ENCODE measurements at places on chromosomes 1 and 21.

DNA sequence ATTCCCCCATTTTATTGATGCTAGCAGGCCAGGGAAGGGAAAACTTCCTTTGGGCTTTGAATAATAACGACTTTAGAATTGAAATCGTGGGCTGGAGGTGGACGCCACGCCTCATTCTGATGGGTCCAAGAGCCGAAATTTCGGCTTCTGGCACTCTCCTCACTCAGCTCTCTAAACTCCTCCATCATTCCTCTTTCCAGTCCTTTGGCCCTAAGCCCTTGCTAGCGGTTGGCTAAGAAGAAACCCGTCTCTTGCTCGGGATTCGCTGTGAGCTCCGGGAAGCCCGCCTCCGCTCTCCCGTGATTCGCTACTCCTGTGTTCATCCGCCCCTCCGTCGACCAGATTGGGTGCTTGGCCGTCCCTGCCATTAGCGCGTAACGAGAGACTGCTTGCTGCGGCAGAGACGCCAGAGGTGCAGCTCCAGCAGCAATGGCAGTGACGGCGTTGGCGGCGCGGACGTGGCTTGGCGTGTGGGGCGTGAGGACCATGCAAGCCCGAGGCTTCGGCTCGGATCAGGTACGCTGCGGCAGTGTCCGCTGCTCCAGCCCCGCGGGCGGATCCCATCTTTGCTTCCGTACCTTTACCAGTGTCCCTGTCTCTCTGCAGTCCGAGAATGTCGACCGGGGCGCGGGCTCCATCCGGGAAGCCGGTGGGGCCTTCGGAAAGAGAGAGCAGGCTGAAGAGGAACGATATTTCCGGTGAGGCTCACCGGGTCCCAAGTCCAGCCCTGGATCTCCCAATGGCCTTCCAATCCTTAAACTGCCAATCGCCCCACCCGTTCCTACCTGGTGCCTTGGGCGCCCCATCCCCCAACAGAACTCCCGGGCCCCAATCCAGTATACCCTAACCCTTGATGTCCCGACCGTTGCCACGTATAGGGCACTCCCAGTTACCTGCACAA is at the start of gene ATP5IF1:
TSS of gene ATP5IF1 (plus strand) at position 370 of the 901 bp plus-strand sequence. CDS start at position 430, 60 bp downstream.
- DNase-seq, result peak; percentile 80

DNA sequence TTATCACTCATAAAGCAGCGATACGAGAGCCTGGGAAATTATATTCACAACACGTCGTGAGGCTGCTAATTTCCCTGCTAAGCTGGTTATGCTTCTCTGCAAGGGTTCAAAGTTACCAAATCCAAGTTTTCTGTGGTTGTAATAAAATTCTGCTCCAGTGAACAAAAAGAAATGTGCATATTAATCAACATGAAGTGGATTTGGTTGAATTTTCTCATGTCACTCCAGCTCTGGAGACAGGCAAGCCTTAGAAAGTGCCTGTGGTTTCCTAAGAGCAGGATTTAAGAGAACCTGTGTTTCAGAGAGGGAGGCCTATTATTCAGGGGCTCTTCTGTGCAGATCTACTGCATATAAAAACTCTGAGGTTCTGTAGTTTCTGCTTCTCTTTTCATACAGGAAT is 87.5 kb downstream of the WLS start:
- no peak for DNase-seq

- no peak for DNase-seq
Observed at GRCh38 chr1:233972951-233973635, 68.6 kb downstream of the SLC35F3 start.

GRCh38 chr1:111955755-111956154 is 33.7 kb downstream of the KCND3 start:
- no peak for DNase-seq

DNA sequence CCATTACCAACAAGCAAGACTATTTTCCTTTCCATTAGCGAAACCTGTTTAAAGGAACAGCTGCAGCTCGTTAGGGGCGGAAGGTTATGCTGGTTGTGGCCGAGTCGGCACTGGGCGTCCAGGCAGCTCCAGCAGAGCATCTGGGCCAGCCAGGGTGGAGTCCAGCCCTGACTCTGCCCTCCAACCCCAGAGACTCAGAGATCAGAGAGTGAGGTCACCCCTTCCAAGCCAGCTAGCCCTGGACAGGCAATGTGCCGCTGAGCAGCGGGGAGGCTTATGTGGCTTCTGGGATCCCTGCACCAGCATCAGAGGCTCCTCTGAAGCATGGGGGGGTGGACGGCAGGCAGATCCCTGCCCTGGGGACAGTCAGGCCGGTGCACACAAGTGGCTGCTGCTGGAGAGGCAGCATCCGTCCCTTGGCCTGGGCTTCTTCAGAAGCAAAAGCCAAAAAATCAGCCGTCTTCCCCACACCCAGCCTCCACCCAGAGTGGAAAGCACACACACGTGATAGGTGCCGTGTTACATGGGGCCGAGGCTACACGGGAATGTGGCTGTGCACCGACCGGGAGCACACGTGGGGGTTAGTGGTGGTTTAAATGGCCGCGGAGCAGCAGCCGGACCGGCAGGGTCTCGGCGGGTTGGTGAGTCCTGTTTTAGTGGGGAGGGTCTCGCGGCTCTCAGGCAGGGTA is 30.1 kb downstream of the SLC66A1 start:
- DNase-seq, result no peak

- DNase-seq, result peak; percentile 75
Observed at GRCh38 chr21:42424914-42425541, 21.3 kb downstream of the UBASH3A start.

- DNase-seq, result no peak
Observed at GRCh38 chr1:181704546-181704945, 221.2 kb downstream of the CACNA1E start.

GRCh38 chr1:242185731-242186130 is 186.8 kb upstream of the MAP1LC3C start:
- DNase-seq, result no peak

DNA sequence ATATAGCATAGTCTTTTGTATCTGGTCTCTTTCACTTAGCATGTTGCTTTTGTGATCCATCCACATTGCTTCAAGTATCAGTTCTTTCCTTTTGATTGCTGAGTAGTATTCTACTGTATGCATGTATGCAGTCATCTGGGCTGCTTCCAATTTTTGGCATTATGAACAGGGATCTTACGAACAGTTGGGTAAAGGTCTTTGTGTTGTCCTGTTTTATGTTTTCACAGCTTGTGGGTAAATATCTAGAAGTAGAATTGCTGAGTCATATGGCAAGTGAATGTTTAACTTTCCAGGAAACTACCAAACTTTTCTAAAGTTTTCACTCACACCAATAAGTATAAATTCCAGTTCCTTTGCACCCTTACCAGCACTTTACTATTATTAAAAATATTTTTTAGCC is 60.9 kb downstream of the LHX4 start:
- no peak for DNase-seq

DNA sequence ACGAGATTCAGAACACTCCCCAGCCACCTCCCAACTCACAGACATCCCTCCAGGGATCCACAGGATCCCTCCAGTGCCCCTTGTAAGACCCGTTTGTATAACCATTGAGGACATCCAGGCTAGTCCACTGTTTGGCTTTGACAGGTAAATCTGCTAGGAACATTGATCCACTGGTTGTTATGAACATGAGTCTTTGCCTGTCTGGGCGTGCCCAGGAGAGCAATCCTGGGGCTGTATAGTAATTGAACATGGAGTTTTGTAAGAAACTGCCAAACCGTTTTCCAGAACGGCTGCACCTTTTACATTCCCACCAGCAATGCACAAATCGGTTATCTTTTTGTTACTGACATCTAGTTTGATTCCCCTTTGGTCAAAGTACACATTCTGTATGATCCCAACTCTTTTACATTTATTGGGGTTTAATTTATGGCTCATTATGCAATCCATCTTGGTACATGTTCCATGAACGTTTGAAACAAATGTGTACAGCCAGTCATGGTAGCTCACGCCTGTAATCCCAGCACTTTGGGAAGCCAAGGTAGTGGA is 88.7 kb downstream of the WDR4 start:
- DNase-seq, result no peak

- DNase-seq, result no peak
Observed at GRCh38 chr1:50490640-50491039, 67.4 kb upstream of the DMRTA2 start.

GRCh38 chr1:229690662-229691061 is 64.6 kb downstream of the URB2 start:
- DNase-seq, result no peak

- DNase-seq, result no peak
Observed at GRCh38 chr1:36365381-36365780, 20.3 kb downstream of the STK40 start.

- no peak for DNase-seq
Observed at GRCh38 chr1:45380125-45380524, 39.9 kb upstream of the MUTYH start.

GRCh38 chr21:32909393-32909792 is 116.3 kb upstream of the OLIG2 start:
- DNase-seq, result no peak

DNA sequence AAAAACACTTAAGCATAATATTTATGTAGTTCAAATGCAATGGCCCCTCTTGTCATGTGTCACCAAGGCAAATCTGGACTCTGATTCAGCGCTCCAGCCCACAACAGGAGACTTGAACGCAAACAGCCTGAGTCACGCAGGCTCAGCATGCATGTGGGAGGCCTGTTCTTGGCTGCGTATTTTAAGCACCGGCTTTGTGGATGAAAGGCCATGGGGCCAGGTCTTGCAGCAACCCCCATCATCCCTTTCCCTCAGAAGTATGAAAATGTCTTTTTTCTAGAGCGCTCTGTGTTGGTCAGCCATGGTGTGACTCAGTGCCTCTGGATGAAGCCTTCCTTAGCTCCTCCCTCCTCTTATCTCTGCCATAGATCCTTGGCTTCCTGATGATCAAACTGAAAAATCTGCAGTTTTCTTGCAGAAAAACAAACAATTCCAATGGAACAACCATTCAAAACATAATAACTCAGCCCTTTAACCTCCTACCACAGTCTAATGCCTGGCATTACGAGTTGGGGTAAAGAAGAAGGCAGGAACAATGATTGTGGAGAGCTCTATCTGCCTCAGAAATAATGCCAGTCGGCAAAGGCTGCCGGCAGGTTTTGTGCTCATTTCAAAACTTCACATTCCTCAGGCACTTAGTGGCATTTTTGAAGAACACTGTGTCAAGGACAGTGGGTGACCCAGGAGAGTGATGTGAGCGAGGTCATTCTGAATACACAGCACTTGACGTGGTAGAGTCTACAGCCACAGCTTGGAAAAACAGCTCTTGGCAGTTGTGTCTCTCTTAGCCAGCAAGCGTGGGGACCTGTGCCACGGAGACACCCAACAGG is 167.5 kb downstream of the CLIC6 start:
- peak; percentile 30 for DNase-seq

- no peak for DNase-seq
Observed at GRCh38 chr1:234433563-234434285, 45.3 kb downstream of the TARBP1 start.

DNA sequence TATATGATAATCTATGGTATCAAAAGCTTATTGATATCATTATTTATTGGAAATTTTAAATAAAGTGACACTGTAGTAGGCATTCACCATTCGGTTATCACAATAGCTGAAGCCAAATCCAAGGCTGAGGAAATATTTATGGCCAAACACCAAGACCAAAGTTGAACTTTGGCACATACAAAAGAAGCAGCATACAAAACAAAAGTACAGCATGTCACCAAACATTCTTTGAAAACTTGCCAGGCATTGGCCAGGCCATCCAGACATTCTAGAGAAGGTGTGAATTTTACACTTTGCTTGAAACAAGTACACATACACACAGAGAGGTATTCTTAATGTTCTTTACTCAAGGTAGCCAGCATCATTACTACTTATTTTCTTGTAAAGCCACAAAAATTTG is 544.4 kb upstream of the CXADR start:
- DNase-seq, result no peak

- no peak for DNase-seq
Observed at GRCh38 chr1:25772164-25772563, 27.8 kb upstream of the SELENON start.

GRCh38 chr1:48677306-48678287 is 99.1 kb downstream of the BEND5 start:
- DNase-seq, result no peak

DNA sequence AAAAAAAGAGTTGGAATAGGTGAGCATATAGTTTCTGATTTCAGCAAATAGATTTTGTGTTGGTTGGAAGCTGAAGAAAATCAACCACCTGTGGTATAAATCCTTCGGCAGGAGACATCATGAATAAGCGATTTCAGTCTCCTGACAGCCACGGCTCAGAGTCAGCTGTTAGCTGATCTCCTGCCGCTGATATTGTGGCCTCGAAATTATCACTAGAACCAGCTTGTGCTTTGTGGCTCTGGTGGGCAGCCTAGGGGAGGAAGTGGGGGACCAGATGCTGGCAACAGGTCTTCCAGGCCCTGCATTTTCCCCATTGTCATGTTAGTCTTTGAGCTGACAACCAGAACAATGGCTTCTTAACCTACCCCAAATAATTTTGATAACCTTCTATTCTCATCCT is 842 bp upstream of the GCSAML start:
- DNase-seq, result no peak

DNA sequence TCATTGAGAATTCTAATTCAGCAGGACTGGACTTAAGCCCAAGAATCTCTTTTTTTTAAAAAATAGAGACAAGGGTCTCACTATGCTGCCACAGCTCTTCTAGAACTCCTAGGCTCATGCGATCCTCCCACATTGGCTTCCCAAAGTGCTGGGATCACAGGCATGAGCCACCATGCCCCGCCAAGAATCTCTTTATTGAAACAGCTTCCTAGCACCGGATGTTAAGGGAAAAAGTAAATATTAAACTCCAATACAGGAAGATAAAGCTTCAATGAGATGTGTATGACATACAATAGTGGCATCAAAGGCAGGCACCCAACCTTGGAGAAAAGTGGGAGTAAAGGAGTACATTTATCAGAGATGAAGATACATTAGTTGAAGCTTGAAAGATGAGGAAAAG is 25.5 kb downstream of the PUM1 start:
- DNase-seq, result no peak

All from T-helper 2 cell (primary cell).